Stimulated activated CD8-positive, alpha-beta memory T cell treated with anti-CD3 and anti-CD28 coated beads, Interleukin-12 subunit alpha, Interleukin-12 subunit beta, amount 100 ng/mL, for 1 hour (primary cell): ENCODE measurements at places on chromosomes 3 and 15.

DNA sequence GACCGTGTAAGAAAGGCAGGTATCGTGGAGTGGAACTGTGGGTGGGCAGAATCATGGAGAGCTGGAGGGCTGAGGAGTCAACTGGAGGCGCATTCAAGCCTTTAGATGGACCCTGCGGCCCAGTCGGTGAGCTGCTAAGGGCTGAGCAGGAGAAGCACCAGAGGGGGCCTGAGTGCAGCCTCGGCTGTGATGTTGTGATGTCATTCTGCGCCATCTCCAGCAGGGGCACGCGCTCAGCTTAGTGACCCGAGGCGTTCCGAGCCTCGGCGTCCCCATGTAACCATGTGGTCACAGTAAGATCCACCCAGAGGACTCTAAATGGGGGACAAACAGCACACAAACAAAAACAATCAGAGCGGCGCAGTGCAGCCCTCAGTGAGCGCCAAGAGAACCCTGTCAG, 76.8 kb downstream of the VGLL4 start:
- no peak for DNase-seq

DNA sequence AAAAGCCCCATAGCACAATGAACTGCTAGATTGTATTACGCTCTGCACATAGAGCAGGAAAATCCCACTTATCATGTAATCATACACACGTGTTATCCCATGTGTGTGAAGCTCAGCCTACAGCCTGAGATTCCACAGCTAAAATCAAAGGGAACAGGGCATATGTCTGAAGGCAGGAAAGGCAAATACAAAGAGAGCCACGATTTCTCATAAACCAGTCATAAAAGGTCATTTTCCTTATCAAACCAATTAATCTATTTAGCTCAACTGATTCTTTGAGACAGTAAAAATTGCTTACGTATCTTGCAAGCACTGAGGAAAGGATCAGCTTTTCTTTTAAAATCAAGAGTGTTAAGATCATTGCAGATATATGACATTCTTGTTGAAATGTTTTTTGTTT, 199.5 kb upstream of the TBL1XR1 start:
- DNase-seq: no peak

DNA sequence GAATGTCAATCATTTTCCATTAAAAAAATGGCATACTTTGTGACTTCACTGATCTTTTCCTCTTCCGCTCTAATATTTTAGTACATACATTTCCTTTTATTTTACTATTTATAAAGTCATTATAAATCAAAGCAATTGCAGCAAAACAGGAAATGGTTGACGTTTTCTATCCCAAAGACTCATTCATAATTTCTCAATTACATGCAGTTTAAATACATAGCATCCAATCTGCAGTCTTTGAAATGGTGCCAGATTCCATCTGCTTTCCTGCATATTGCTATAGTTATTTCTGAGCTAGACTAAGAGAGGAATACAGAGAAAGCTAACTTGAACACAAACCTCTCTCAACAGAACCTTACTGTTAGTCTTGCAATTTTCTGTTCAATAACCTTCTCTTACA, 179.8 kb downstream of the ZPLD1 start:
- no peak for DNase-seq

DNA sequence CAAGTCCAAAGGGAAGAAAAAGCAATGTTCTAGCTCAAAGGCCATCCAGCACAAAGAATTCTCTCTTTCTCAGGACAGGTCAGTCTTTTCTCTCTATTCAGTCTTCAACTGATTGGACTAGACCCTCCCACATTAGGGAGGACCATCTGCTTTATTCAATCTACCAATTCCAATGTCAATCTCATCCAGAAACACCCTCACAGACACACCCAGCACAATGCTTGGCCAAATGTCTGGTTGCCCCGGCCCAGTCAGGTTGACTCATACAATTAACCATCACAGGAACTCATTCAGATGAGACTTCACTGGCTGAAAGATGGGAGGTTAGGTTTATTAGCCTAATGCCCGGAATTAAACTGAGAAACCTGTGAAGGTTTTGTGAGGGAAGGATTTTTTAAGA, 32.4 kb downstream of the ACAN start:
- no peak for DNase-seq

DNA sequence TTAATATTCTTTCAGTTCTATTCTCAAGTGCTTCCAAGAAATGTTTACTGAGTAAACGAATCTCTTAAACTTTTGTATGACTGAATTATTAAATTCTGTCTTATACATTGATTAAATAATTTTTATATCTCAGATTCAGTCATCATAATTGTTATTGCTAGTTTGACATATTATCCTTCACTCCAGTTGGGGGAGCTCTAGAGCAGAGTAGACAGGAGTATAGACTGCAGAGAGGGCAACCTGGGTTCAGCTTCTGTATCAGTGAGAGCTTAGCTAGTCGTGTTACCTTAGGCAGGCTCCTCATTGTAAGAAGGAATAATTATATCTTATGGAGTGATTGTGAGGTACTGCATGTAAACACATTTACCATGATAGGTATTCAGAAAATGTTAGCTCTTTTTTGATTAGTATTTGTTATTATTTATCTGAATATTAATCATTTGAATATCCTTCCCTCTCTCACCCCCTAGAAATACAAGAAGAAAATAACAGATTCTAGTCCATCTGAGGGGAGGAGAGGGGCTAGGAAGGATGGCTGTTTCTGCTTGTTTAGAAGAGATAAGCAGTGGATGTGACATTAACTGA, 31.0 kb upstream of the ZCWPW2 start:
- DNase-seq: peak; percentile 16

GRCh38 chr15:43251871-43252250, 14.9 kb downstream of the TGM5 start:
- DNase-seq: no peak

GRCh38 chr3:169600732-169601131, 62.8 kb downstream of the MECOM start:
- DNase-seq: no peak

DNA sequence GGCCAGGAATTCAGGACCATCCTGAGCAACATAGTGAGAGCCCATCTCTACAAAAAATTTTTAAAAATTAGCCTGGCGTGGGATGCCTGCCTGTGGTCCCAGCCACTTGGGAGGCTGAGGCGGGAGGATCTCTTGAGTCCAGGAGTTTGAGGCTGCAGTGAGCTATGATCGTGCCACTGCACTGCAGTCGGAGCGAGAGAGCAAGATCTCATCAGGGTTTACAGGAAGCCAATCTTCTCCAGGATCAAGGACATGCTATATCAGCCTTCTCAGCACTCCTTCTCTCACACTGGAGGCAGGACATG, 451 bp upstream of the STOML1 start:
- DNase-seq: no peak

DNA sequence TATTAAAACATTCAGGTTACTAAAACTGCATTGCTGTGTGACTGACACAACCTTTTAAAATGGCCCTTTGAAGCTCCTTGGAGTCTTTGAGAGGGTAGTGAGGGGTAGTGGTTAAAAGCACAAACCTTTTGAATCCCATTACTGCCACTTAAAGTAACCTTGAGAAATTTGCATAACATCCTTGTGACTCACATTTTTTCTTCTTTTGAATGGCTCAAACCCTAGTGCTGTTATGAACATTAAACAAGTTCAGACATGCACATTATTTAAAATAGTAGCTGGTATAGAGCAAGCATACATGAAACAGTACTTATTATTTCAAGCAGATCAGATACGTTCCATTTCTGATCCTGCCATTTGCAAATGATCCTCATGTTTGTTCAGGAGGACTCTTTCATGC, 3.7 kb upstream of the CLDN1 start:
- no peak for DNase-seq

- DNase-seq: no peak
These were observed 29.4 kb downstream of the LYSMD4 start for GRCh38 chr15:99703603-99704443.

DNA sequence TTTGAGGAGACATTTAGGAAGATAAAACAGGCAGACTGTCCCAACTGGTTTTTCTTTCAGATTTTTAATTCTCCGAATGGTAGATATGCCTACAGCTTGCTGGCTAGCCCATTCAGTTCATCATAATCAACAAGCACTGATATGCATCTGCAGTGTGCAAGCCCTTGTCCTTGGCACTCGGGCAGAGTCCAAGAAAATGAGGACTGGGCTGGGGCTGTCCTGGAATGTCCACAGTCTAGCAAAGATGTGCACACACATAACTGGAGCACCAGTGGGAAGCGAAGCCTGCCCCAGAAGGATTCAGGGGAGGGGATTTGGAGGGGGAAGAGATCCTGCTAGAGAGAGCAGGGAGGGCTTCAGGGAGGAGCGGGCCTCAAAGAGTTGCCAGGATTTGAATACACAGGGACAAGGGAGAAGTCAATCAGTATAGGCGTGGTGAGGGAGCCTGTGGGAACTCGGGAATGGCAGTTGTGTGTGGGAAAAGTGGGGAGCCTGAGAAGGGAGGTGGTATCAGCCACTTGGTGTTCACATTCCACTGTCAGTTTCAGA, 8.7 kb downstream of the FAH start:
- DNase-seq: no peak

DNA sequence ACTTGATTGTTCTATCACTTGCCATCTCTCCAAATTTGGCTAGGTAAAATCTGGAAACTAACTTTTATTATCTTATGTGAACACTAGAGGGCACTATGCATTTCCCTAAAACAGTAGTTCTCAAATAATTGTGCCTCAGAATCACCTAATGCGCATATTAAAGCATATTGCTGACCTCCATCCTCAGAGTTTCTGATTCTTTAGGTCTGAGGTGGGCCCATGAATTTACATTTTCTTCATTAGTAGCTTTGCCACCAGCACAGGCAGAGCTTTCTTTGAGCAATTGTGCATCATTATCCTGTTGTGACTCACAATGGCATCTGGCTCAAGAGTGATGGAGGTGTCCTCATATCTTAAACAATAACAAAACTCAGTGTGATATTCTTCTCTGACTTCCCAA, 17.5 kb upstream of the BCHE start:
- DNase-seq: no peak

DNA sequence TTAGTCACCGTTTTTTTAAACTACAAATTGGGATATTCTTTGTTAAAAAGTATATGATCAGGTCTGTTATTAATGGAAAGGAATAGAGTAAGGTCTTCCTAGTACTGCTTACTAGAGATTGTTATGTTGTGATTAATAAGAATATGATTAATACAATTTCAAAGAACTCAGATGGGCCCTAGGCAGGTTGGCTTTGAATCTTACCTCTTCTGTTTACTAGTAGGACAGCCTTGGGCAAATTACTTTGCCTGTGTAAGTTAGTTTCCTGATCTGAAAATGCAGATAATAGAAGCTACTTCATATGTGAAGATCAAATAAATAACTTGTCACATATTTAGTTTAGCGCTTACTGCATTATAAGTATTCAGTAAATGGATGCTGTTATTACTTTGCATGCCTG, 6.9 kb downstream of the GFM1 start:
- DNase-seq: no peak

- DNase-seq: no peak
These were observed 169.0 kb upstream of the BCL6 start for GRCh38 chr3:187914231-187914630.

- DNase-seq: no peak
These were observed 56.2 kb upstream of the GLCE start for GRCh38 chr15:69104050-69104750.

- DNase-seq: no peak
These were observed 887.4 kb upstream of the EPHA6 start for GRCh38 chr3:95926904-95927501.

- DNase-seq: no peak
These were observed 18.1 kb downstream of the ARL8B start for GRCh38 chr3:5140230-5140621.

DNA sequence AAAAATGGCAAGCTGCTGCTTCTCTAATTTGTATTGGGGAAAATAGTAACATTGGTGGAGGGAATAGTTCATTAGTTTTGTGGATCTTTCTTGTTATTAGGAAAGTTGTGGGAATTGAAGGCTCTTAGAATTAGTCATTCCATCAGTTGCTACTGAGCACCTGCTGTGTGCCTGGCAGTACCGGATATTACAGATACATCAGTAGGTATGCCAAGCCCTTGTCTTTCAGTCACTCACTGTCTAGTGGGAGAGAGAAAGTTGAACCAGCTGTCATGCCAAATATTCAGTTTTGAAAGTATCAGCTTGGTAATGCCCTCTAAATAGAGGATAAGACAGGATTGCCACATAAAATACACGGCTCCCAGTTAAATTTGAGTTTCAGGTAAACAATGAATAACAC, 32.5 kb downstream of the IGSF10 start:
- DNase-seq: no peak

DNA sequence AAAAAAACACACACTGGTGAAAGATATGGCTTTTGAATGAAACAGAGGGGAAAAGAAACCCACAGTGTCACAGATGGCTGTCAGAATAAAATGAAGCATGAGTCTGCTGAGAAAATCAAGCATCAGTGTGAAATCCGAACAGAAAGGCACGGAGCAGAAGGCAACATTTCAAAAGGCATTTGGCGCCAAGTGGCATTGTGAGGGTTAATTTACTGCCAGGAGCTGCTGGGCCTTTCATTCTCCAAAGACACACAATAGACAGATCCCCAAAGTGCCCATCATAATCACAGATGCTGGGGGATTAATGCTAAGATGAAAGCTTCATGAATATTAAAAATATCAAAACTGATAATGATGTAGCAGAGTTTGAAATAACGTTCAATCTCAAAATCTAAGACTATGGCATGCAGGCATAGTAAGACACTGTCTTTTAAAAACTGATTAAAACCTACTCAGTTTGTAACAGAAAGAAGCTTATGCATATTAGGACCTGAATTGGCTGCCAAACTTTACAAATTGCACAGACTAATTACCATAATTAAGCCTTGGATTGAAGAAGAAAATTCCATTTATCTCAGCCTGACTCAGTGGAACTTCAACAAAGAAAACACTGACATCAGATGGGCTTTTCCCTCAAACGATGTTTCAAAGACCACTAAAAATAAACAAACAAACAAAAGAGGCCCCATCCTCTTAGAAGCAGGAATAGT, 589.2 kb downstream of the ROBO1 start:
- DNase-seq: no peak

GRCh38 chr3:38647217-38647970, 2.1 kb downstream of the SCN5A start:
- no peak for DNase-seq

DNA sequence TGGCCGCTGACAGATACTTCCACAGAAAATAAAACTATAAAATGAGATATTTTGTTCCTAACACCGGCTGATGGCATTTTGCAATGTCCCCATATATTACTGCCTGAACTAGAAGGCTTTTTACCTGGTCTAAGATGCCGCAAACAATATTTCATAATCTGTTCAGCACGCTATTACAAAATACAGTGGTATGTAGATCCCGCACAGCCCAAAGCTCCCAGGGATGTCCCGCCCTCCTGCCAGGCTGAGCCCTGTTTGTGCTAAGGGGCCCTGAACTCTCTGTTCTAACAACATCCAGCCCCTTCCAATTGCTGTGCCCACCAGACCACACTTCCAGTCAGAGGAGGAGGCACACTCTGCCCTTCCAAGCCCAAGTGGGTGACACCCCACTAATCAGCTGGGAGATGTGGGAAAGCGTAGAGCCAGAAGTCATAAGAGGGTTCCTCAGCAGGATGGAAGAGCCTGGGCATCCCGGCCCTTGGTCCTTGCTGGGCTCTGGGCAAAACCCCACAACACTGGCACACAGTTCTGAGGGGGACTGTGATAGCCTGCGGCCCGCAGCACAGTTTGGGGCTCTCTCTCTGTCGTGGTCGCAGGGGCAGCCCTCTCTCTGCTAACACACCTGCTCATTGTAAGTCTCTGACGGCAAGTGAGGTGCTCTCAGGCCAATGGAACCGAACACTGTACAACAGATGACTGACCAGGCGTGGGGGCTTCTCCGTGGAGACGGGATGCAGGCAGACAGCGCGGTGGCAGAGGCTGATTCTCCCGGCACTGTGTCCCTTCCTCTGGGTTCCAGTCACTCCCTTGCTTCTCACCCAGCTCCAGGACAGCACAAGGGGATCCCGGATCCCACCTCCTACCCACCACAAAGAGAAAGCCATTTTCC, 55.2 kb downstream of the PCSK6 start:
- DNase-seq: no peak
